ENCODE measurements at places on chromosomes 11 and 22. TPM values are rescaled to one million over a fixed set of nuclear protein-coding genes. Genes with fewer than 3 reads are reported as not detected.

OTUB1 gene
- 60.6 TPM for total RNA-seq

KLHL22 gene
- 23.3 TPM for total RNA-seq

DNA sequence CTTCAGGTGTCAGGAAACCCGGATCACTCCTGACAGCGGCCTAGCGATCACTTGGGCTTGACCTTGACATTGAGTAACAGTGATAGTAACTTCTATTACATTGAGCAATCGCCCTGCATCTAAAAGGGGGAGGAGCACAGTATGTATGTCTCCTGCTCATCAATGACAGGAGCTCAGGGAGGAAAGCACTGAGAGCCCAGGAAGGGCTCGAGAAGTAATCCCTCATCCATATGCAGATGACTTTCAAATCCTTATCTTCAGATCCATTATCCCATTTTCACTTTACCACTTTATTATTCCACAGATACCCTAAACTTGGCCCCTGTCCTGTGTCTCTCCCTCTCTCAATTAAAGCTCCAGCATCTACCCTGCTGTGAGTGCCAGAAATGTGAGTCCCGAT is 47.8 kb downstream of the ABTB2 start:
- no peak for DNase-seq

DNA sequence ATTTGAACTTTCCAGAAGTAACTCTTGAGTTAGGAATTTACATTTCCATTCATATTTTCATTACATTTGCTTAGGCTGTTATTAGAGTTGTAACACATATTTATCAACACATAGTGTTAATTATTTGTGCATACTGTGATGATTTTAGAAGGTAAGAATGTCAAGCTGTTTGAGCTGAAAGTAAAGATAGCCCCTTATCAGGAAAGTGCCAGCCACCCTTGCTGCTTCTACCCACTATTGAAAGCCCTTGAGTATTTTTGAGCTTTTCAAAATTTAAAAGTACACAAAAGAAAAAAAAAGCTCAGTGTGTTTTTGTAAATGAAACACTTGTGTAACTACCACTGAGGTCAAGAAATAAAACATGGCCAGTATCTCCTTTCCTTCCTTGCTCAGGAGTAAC is 8.0 kb downstream of the APLP2 start:
- DNase-seq = no peak

GRCh38 chr11:99505316-99505715 is 484.6 kb downstream of the CNTN5 start:
- DNase-seq = no peak

DNA sequence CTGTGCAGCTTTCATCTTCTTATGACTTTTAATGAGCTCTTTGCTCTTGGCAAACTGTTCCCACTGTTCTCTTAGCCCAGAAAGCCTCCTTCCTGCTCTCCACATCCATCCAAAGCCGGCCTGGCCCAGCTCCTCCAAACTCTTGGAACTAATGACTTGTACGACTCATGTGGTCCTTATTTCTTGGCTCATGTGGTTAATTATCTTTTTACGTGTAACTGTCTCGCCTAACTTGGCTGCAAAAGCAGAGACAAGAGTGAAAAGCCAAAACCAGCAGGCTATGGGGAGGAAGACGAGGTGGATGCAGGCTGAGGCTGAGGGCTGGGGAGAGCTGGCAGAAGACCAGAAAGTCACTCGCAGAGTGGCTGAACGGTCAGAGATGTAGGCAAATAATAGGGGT is 5.5 kb downstream of the CSNK2A3 start:
- DNase-seq = no peak

DNA sequence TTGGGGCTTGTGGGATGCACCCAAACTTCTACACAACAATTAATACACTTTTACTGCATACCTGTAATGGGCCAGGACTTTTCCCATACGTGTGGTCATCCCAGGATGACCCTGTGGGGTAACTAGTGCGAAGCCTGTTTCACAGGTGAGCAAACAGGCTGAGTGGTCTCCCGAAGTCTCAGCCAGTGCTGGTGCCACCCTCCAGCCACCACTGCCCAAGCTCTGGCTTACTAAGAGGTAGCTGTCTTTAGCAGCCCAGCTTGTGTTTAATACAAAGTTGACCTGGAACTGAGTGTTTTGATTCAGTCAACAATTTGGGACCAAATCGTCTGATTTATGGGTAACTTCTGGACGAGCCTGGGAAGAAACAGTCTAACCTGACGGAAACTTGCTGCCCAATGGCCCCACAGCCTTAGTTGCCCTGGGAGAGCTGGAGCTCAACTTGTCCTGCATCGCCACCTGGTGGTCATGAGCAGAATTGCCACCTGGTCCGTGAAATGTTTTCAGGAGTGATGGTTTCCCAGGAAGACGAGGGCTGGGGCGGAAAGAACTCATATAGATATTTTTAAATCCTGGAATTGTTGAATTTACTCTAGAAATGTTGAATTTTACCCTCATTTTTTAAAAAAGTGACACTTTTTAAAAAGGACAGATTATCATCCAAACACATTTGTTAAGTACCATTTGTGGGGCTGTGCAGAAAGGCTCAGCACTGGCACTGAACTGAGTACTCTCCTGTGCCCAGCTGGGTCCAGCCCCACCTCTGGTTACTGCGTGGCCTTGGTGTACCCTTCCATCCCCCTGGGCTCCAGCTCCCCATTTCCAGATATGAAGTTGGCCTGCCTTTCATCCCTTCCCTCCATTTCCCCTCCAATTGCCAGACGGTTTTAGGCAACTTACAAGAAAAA is 95.5 kb upstream of the PARVA start:
- DNase-seq = peak; percentile 85

DNA sequence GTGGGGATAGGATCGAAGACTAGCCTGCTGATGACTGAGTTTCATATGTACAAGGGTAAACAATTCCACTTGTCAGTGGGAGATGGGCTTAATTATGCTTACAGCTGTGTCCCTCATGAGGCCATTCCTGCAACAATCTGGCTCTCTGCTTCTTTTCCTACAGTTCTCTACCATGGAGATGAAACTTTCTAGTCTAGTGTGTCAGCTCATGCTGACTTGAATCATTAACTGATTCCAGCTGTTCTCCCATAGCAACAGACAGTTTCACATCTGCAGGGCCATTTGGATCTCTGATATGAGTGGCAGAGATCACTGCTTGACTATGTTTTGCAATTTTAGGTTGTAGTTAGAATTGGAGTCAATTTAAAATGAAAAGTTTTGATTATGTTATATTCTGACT is 1251.7 kb upstream of the RAG2 start:
- DNase-seq = no peak

- no peak for DNase-seq
Measured at GRCh38 chr22:49869845-49870712, 16.4 kb downstream of the ZBED4 start.

GRCh38 chr22:36360011-36360410 is 27.8 kb downstream of the MYH9 start:
- DNase-seq = no peak

DNA sequence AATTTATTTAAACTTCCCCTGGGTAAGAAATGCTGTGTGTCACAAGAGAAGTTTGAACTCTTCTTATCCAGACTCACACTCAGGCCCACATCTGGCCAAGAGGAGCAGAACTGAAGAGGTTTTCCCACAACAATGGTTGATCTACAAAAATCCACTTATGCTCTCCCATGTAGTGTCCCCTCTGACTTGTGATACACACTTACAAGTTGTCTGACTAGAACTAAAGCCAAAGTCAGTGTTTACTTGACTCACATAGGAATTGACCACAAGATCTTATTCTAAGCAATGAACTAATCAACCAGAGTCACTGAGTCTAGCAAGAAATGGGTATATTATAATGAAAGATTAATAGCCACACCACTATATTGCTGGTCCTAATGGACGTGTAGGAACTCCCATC is 133.0 kb downstream of the ATG16L2 start:
- no peak for DNase-seq

- DNase-seq = no peak
Measured at GRCh38 chr11:125626288-125626950, 1.5 kb downstream of the CHEK1 start.

DNA sequence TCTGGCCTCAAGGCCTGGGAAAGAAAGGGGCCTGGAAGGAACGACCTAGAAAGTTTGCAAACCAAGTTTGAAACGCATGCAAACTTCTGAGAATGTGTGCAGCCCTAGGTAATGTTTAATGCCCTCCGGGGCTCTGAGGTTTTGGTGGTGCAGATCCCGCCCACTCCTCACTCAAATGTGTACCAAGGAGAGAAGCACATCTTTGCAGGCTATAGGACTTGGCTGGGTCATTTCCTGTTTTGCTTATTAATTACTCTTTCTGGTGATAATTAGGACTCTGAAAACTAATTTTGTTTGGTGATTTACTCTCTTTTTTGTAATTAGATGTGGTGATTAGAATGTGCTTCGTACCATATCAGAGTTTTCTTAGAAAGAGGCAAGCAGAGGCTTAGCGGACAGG is 625.9 kb upstream of the CADM1 start:
- DNase-seq = no peak
